ENCODE measurements at places on chromosomes 2 and 18. TPM values are rescaled to one million over a fixed set of nuclear protein-coding genes. Genes with fewer than 3 reads are reported as not detected.

Gene ANO7
- total RNA-seq, result 1.4 TPM

Gene ESCO1
- total RNA-seq, result 7.2 TPM

Gene RSAD2
- total RNA-seq, result not detected

Gene RAB12
- total RNA-seq, result 36.6 TPM

Gene INHBB
- total RNA-seq, result 0.32 TPM

Gene KCNK3
- total RNA-seq, result 3.9 TPM

Gene TRABD2A
- 5.3 TPM for total RNA-seq

All from epithelial cell of alveolus of lung (primary cell).